Umbilical cord (tissue), 2 donors: ENCODE measurements at places on chromosomes 4 and X. TPM values are rescaled to one million over a fixed set of nuclear protein-coding genes. Genes with fewer than 3 reads are reported as not detected.

- no peak for DNase-seq
Observed at GRCh38 chr4:120714417-120715010, 208.0 kb downstream of the PRDM5 start.

DNA sequence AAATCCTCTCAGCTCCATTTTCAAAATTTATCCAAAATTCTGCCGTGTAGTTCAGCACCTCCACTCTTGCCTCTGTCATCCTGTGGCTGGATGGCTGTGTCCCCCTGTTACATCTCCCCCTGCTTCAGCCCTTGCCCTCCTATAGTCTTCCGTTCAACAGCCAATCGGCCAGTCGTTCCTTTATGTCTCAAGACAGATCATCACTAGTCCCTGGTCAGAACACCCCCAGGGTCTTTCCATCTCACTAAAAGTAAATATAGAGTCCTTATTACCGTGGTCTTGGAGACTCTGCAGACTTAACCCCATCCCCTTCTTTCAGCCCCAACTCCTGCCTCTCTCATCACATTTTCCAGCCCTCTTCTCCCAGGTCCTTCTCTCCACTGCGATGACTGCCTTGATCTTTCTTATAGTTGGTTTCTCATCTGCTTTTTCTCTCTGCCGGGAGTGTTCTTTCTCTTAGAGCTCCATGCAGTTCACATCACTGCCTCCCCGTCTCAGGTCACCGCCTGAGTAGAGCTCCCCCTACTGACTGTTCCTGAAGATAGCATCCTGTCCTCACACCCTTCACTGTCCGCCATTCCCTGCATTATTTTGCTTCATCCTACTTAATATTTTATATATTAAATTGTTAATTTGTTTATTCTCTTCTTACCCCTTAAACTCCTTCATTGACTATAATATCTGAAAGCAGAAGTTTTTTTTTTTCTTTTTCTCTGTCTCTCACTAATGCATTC, 736.9 kb upstream of the MAGEB2 start:
- no peak for DNase-seq

RBM41 gene
- 27.2 TPM for total RNA-seq

DNA sequence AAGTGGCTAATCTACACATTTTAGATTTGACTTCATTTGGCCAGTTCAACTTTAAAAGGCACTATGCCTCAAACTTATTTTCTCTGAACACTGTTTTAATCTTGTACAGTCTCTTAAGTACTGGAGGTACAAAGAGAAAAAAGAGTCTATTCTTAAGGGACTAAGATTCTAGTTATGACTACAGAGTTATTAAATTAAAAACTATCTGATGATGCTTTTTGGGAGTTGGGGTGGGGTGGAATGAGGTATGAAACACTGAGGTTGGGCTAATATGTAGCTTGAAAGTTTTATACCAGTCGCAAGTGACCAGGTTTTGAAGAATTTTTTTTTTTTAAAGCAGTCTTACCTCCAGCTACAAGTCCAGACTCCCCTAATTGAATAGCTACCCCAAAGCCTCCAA, 17.7 kb upstream of the GPR34 start:
- no peak for DNase-seq

- DNase-seq: peak; percentile 91
Observed at GRCh38 chr4:38062088-38062775, 102.0 kb downstream of the PTTG2 start.

NEUROG2 gene
- total RNA-seq: 2.2 TPM

HGFAC gene
- total RNA-seq: 3.1 TPM

DNA sequence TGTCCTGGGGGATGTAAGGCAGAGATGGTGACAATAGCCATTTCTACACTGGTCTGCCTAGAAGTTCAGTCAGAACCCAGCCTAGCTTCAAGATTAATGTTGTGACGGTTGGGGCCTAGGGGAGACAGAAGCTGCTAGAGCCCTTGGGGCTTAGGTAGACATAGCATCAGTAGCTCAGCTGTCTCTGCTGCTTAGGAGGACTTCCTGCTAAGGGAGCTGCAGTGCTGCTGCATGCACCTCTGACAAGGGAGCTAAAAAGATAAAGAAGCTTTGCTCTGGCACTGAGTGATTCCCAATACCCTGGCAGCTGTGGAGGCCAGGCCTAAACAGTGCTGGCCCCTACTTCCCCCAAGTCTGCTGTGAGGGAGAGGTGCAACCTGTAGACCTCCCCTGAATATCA, 116.0 kb downstream of the CT47B1 start:
- no peak for DNase-seq

- DNase-seq: no peak
Observed at GRCh38 chr4:55351824-55352223, 5.8 kb downstream of the SRD5A3 start.

DNA sequence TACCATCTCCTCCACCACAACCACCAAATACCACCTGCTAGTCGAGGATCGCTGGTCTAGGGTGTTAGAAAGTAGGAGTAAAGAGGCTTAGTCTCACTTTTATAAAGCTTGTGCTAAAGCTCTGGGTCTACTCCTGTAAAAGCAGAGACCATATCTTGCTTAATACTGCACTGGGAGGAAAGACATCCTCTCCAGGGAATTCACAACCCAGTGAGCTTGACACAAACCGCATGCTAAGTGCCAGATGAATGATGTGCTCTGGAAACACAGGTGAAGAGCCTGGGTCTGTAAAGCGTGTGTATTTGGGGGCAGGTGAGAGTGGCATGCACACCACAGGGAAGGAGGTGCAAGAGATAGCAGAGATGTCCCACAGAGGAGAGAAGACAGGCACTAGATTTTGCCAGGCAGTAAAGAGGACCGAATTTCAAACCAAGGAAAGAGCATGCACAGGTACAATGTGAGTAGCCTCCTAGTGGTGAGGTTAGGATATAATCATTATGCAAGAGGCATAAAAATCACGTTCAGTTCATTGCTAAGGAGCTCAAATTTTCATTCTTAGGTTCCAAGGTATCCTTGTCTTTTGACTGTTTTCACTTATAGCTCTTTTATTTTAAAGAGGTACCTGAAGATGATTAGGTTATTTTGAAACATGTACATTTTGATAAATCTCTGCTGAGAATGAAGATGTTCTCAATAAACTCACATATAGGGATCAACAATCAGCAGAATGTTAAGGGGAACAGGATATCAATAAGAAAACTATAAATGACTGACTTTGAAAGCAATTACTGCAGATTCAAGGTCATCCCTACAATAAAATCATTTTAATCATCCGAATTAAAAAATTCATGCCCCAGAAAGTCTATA, 20.7 kb downstream of the TAPT1 start:
- DNase-seq: no peak

GRCh38 chr4:161949946-161950725, 213.7 kb downstream of the FSTL5 start:
- no peak for DNase-seq

SPANXD gene
- not detected for total RNA-seq

- DNase-seq: no peak
Observed at GRCh38 chr4:178080312-178080711, 638.1 kb upstream of the AGA start.

CFAP99 gene
- total RNA-seq: not detected

MAGEA8 gene
- total RNA-seq: 4.3 TPM

LRCH2 gene
- 28.9 TPM for total RNA-seq

- no peak for DNase-seq
Observed at GRCh38 chr4:76723924-76724323, 174.0 kb downstream of the SOWAHB start.

DNA sequence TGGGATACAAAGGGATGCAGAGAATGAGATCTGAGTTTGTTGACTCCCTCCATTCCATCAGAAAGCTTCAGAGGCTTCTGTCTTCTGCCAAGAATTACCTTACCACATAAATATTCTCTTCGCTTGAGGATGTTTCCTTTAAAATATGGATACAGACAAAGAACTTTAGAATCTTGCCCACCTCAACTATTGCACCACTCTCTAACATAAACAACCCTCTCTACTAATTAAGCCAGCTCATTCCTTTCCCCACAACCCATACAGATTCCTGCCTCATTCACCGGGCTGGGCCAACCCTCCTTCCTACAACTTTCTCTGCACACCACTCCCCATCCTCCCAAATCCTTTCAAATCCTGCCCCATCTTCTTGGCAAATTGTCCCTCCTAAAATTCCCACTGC, 315.8 kb downstream of the RAB28 start:
- no peak for DNase-seq

GAGE12H gene
- total RNA-seq: not detected

DNA sequence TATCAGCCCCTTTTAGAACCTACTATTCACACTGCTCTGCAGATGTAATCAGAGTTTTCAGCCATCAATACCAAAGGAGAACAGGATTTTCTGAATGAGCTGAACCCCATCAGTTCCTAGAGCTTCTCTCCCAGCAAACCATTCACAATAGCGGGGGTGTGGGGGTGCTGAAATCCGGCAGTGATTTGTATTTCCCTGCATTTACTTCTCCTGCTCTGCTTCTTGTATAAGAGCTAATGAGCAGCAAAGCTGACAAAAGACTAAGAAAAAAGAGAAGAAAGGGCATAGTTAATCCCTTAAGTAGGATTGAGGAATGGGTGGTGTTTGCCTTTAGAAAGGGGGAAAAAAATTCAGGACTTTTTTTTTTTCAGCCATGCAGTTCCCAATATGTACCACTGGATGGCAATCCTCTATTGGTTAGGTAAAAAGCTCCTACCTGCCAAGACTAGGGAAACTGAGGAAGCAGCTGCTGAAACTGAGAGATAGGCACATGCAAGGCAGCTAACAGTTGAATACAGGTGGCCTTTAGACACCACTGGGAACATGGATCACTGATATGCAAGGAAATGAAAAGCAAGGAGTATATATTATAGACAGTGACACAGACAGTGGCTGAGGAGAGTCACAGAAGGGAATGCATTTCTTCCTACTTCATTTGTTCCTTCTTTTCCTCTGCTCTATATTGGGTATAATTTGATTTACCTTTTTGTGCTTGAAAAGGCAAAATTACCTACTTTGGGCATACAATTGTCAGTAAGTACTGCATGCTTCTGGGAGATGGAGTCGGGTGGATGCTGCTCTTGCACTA, 217.9 kb downstream of the HS6ST2 start:
- no peak for DNase-seq

NSG1 gene
- total RNA-seq: 17.6 TPM

DNA sequence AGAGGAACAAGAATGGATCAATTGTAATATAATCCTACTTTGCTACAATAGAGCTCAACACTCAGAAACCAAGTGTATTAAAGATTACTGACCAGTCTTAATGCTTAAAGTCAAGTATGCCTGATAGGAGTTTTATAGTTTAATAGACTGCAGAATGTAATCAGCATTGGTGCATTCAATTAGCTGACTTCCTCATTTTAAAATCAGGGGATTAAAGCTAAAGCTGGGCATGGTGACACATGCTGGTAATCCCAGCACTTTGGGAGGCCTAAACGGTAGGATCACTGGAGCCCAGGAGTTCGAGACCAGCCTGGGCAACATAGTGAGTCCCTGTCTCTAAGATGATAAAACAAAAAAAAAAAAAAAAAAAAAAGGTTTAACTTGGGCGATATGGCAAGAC, 10.8 kb downstream of the HNRNPDL start:
- no peak for DNase-seq

GRCh38 chr4:127622921-127623796, 9.6 kb upstream of the INTU start:
- no peak for DNase-seq

SLC39A8 gene
- total RNA-seq: 2.6 TPM

FRMPD4 gene
- 4.6 TPM for total RNA-seq

- DNase-seq: no peak
Observed at GRCh38 chr4:163172647-163173046, 6.0 kb upstream of the NAF1 start.

RRH gene
- total RNA-seq: not detected

DGKK gene
- total RNA-seq: under 0.01 TPM

PASD1 gene
- 0.48 TPM for total RNA-seq

DNA sequence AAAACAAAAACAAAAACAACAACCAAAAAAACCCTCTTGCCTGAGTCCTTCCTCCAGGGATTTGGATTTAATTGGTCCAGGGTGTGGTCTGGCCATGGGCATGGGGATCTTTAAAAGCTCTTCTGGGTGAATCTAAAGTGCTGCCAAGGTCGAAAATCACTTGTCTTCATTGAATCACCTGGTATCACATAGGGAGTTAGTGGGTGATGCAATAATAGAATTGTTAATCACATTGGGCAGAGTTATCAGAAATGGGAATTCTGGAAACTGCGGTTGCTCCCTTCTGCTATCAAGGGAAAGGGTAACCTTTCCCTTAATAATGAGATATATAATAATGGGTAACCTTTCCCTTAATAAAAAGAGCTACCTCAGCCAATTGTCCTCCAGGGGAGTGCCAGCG, 267.9 kb upstream of the KLF3 start:
- DNase-seq: no peak

DNA sequence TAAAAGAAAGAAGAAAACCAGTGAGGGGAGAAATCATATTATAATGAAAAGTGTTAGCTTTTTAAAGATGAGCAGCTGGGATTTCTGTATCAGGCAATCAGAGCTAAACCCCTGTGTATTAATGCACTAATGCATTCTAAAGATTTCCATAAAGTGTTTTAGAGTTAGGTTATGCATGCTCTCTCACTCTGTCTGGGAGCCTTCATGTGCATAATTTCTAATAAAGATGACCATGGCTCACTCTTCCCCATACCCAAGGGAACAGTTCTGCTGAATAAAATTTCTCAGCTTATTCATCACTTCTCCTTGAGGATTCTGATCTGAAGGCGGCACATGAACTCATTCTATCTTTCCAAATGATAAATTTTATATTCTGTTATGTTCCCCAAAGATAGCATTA, 129.4 kb downstream of the DKK2 start:
- no peak for DNase-seq

- DNase-seq: no peak
Observed at GRCh38 chr4:121824950-121825349, 1.3 kb upstream of the CCNA2 start.

DNA sequence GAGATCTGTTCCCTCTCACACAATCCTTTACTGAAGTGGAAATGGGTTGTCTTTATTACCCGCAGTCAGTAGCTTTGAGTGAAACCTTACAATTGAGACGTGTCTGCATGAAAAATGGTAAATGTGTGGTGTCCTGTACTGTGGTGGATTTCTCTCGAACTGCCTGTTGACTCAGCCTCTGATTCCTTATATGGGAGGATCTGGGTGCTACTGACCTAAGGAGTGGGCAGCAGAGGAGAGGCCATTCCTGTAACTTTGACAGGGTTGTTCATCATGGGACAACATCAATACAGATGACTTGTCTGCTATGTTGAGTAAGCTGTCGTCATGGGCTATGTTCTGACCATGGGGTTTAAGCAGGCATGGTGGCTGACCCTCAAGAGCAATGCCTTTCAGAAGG, 159.6 kb upstream of the WDR1 start:
- DNase-seq: no peak

GRCh38 chr4:531721-532565, 32.9 kb downstream of the PIGG start:
- no peak for DNase-seq
